Smooth muscle cell of the coronary artery (primary cell): ENCODE measurements at places on chromosomes 6 and 20. TPM values are rescaled to one million over a fixed set of nuclear protein-coding genes. Genes with fewer than 3 reads are reported as not detected.

The COL12A1 gene
- total RNA-seq: 72.5 and 122 TPM in 2 replicates

The NELFE gene
- total RNA-seq: 77.8 and 109 TPM in 2 replicates

The GABRR1 gene
- total RNA-seq: not detected in 2 replicates

The ZNF334 gene
- 1.2 and 1.3 TPM in 2 replicates for total RNA-seq

The SLC35F1 gene
- not detected in 2 replicates for total RNA-seq

The CSNK2A1 gene
- 70.4 and 103 TPM in 2 replicates for total RNA-seq

The GPX5 gene
- total RNA-seq: not detected in 2 replicates

The SOX18 gene
- total RNA-seq: 0.08 and 0.12 TPM in 2 replicates

The E2F1 gene
- total RNA-seq: 1.5 and 4.4 TPM in 2 replicates

The SLC12A5 gene
- total RNA-seq: under 0.01 TPM in 1 of 2 replicates, not detected in the other

The ADA gene
- 10.2 and 31.5 TPM in 2 replicates for total RNA-seq

The WFDC10A gene
- total RNA-seq: 0.12 TPM in 1 of 2 replicates, not detected in the other

The LAMA4 gene
- total RNA-seq: 68.1 and 651 TPM in 2 replicates

The TRERF1 gene
- 1.2 and 1.6 TPM in 2 replicates for total RNA-seq

The MYCT1 gene
- 0.47 and 9.5 TPM in 2 replicates for total RNA-seq

The NKAPL gene
- total RNA-seq: 0.75 and 1.4 TPM in 2 replicates

The BEND6 gene
- 5.6 and 6.1 TPM in 2 replicates for total RNA-seq

The TMEM74B gene
- total RNA-seq: not detected in 2 replicates
